CD4-positive, alpha-beta T cell treated with Interferon gamma for 1 hour (primary cell): ENCODE measurements at places on chromosomes 2 and 18.

GRCh38 chr2:6470518-6470917, 395.2 kb downstream of the CMPK2 start:
- DNase-seq: no peak

DNA sequence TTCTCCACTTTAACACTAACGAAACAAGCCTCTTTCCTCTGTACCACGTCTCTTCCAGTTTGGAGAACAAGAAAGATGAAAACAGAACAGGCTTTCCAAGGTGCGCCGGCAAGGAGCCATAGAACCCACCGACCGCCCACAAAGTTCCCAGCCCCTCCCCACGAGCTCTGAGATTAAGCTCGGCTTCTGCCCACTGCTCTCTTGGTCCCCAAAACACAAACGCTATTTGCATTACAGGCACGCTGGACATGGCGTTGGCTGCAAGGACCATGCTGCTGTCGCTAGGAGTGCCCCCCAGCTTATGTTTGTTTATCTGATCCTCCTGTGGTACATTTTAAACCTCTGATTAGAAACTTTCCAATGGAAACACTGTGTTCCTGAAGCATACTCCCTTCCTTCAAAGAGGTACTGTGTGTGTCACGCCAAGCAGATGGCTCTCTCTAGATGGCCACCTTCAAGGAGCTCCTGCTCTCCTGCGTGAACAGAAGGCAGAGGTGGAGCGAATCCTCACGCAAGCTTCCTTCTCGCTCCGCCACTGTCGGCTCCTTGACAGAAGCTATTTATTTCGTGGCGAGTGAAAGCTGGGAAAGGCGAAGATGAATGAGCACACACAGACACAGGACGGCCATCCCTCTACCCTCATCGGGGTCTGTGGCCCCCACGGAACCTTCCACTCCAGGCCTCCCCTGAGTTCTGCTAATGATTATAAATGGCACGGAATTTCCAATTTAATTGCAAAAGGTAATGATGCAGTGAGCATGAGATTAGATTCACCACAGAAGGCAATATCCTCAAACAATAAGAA, 166.2 kb downstream of the EIPR1 start:
- no peak for DNase-seq

- peak; percentile 39 for DNase-seq
Observed at GRCh38 chr2:101625387-101625786, 72.1 kb upstream of the MAP4K4 start.

GRCh38 chr2:182281276-182281675, 145.6 kb downstream of the PDE1A start:
- DNase-seq: no peak

DNA sequence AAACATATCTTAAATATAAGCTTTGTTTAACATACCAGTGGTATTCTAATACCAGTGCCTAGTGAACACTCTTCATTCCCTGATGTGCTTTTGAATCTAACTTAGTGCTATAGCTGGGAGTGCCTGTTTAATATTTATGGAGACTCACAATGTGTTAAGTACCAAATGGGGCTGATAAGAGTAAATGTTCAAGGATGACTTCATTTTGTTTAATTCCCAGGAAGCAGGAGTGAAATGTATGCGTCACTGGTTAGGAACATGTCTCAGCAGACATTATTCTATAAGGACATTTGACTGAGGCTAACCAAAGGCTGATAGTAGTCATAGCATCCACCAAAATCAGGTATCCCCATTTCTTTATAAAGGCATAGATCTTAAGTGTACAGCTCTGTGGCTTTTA, 31.7 kb upstream of the LINC00305 start:
- DNase-seq: no peak

- no peak for DNase-seq
Observed at GRCh38 chr2:220011859-220012258, 384.4 kb downstream of the SLC4A3 start.

GRCh38 chr2:218162814-218163213, 3.9 kb downstream of the CXCR1 start:
- no peak for DNase-seq

DNA sequence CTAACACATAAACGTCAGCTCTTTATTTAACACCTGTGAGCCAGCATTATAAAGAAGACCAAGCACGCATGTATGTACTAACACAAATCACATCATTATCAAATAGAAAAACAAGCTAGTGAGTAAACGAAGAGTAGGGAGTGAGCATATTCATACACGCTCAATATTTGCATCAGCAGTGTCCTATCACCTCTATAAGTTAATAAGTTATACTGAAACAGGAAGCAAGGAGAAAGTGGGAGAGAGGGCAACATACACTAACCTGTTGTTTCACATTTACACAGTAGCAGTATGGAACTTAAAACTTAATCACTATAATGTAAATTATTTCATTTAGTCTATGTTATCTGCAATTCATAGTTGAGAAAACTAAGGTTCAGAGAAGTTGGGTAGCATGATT, 321.5 kb upstream of the TANK start:
- DNase-seq: no peak

DNA sequence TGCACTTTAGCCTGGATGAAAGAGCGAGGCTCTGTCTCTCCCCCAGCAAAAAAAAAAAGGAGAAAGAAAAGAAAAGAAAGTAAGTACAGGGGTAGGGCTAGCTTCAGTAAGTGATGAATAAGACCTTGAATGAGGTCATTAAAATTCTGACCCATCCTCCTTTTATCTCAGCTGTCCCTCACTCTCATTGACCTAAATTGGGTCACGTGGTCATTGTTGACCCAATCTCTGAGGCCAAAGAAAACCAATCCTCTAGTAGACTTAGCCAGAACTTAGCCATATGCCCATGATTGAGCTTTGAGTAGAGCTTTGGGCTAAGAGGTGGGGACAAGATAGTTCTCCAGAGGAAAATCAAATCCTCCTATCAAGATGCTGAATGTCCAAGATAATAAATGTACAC, 149.3 kb downstream of the PDE11A start:
- no peak for DNase-seq

DNA sequence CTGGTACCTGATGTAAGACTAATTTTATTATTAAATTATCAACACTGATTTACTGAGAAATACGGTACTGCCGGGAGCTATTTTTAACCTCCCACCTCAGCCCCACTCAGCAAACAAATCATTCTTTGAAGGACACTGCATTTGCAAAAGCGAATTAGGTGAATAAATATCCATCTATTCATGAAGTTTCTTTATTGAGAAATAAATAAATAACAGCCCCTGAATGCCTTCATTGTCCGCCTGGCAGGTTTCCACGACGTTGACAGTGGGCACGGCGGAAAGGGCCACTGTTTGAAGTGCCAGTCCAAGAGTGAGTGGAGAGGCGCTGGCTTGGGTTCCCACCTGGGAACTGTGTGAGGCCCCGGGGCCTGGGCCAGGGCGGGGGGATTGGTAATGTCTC, 15.7 kb downstream of the C1QL2 start:
- DNase-seq: no peak

GRCh38 chr2:177282181-177282641, 17.7 kb upstream of the NFE2L2 start:
- DNase-seq: no peak

GRCh38 chr2:4628998-4629501, 925.7 kb downstream of the DCDC2C start:
- no peak for DNase-seq

GRCh38 chr2:83531206-83531826, 927.8 kb downstream of the SUCLG1 start:
- no peak for DNase-seq

DNA sequence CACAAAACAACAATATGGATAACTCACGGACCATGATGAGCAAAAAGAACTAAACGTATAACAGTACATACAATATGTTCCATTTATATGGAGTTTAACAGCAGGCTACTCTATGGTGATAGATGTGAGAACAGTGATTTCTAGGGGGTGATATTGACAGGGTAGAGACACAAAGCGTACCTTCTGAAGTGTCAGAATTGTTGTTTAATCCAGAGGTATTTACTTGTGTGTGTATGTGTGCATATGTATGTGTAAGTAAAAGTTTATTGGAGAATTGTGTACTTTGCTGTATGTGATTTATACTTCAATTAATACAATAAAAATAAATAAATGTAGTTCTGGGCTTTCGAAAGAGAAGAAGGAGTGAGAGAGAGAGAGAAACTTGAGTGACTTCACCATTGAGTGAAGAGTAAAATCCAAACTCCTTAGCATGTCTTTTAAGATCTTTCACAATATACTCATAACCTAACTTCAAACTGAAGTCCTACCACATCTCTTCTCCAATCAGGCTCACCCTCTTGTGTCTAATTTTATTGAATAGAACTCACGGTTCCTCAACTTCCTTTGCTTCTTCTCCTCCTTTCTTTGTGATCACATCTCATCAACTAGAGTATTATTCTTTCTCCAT, 126.0 kb upstream of the KLF7 start:
- DNase-seq: no peak

DNA sequence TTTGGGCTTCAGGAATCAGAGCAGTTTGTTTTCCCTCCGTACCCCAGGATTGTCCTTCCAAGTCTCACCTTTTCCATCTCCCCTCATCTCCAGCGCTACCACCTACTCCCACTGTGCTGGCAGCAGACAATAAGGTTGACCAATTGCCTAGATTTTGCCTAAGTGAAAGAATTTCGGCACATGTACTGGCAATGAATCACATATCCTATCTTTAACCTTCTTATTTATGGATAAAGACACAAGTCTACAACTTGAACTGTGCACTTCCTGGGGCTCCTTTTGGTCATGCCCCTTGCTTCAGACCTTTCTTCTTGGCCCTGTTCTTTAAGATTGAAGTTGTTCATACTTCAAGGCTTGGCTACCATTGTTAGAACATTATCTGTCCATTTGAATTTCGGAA, 71.4 kb downstream of the KCMF1 start:
- no peak for DNase-seq

- DNase-seq: no peak
Observed at GRCh38 chr2:41782306-41783158, 265.3 kb upstream of the PKDCC start.

GRCh38 chr18:27073404-27073830, 111.7 kb downstream of the CHST9 start:
- DNase-seq: no peak

DNA sequence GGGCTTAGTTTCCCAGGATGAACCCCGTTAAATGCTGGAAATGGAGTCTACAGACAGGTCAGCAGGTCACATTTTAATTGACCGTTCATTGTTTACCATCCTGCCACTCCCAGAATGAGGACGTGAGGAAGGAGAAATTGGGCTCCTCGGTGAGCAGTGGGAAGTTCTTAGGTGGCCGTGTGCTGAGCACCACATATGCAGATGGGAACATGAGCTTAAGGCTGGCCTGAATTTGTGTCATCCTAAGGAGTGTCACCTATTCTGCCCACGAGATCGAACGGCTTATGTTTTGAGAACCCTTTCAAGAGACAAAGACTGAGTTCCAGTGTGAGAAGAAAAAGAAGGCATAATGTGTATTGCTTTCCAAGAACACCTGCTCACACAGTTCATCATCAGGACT, 234.4 kb upstream of the PXDN start:
- no peak for DNase-seq

DNA sequence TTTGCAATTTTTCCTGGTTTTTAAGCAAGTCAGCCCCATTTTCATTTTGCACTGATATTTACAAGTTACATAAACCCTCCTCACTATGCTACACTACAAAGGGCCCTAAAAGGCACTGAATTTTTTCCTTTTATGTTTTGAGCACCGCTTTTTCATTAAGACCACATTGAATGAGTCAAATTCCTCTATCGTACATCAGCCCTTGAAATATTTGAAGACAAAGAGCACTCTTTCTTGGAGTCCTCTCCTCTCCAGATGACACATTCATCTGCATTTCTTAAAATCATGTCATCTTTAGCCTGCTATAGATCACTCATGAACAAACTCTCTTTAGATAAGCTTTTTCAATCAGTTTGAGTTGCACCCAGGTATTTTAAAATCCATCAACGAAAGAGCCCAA, 306.6 kb upstream of the SOX11 start:
- DNase-seq: no peak

DNA sequence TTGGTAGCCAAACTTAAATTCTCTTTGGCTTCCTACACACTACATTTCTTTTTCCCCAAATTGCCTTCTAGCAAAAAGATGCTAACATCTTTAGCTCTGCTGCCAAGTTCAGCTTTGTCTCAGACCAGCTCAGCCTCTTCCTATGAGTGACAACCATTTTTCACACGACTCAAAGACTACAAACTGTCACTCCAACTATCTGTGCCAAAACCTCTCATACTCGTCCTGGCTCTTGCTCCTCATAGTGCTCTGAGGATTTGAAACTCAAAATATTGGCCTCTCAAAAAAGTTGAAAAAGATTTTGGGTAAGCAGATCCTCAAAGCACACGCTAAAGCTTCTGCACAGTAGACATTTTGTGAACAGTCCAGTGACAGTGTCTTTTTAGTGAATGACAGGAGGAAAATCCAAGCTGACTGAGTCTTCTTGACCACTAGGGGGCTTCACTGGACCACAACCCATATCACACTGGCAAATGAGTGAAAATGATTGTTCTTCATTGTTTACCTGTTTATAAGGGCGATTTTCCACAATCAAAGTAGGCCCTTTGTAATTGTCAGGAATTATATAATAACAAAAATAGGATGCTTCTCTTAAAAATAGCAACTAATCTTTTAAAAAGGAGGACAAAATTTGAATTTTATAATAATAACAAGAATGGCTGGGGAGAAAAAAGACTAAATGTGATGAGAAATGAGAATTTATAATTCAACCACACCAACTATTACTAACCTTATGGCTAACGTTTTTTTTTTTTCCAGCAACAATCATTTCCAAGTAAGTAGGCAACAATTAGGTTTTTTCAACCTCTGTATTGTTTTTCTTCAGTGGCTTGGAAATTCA, 85.5 kb upstream of the PGAP1 start:
- peak; percentile 4 for DNase-seq

GRCh38 chr18:35055105-35055504, 13.9 kb downstream of the MAPRE2 start:
- DNase-seq: no peak

- DNase-seq: no peak
Observed at GRCh38 chr2:128692895-128693742, 374.5 kb upstream of the HS6ST1 start.

DNA sequence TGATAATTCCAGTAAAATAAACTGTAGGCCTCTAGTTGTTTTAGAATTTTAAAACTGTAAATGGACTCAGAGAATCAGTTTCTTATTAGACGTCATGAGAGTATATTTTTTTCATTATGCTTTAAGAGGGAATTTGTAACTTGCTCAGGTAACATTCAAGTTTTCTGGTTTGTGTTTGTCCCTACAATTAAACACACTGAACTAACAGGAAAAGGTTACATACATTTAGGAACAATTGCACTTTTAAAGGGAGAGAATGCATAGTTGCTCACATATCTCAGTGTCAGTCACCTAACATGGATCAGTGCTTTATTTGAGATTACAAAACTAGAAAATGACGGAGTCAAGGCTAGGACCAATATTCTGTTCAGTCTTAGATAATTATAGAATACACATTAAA, 3.1 kb downstream of the COL3A1 start:
- DNase-seq: no peak

GRCh38 chr2:29729401-29729800, 192.0 kb downstream of the ALK start:
- no peak for DNase-seq

DNA sequence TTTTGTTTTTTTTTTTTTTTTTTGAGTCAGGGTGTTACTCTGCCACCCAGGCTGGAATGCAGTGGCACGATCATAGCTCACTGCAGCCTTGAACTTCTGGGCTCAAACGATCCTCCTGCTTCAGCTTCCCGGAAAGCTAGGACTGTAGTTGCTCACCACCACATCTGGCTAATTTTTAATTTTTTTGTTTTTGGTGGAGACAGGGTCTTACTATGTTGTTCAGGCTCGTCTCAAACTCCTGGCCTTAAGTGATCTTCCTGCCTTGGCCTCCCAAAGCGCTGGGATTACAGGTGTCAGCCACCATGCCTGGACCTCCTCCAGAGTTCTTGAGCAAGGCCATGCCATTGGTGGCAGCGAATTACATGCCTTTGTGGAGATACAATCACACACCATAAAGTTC, 35.2 kb downstream of the ASB1 start:
- no peak for DNase-seq
